HL-60 (cell line): ENCODE measurements at places on chromosomes 4 and X.

GRCh38 chrX:69024161-69024736 is 141.0 kb downstream of the PJA1 start:
- no peak for DNase-seq

DNA sequence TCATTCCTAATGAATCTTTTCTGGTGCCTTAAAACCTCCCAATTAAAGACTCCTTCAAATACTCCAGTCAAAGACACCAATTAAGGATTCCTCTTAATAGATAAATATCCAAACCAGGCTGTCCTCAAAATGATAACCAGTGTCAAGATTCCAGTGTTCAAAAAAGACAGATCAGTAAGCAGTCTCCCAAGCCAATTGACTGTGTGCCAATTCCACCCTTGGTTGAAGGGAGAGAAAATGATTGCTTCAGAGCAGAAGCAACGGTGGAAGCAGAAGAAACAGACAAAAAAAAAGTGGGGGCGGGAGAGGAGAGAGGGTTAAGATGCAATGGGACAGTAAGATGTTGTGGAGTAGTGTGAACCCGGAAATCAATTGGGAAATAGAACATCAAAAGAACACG is 216.0 kb upstream of the FTHL17 start:
- DNase-seq: no peak

DNA sequence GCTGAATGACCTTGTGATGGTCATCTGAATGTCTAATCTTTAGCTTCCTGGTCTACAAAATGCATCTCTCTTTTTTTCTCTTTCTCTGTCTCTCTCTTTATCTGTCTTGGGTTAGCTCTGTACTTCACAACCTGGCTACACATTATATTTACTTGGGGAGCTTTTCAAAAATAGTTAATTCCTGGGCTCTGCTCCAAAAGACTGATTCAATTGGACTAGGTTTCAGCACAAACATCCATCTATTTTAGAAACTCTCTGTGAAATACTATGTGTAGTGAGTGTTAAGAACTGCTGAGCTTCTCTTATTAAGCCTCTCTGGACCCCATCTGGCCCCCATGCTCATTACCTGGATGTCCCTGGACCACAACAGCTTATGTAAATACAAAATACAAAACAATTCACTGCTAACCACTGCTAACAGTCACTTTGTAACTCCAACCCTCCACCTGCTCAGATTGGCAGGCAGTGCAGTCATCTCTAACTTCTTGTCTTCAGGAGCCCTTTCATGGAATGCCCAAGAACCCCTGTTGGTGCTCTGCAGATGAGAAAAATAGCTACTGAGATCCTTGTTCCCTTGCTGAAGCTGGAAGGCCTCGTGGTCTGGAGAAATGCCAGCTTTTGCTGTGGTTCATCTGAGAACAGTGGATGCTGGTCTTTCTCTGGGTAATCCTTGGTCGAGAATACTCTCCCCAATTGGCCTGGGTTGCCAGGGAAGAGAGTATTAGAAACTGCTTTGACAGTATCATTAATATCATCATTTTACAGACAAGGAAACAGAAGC is 14.8 kb upstream of the BOD1L1 start:
- no peak for DNase-seq

GRCh38 chrX:79268788-79269187 is 98.3 kb downstream of the ITM2A start:
- no peak for DNase-seq

DNA sequence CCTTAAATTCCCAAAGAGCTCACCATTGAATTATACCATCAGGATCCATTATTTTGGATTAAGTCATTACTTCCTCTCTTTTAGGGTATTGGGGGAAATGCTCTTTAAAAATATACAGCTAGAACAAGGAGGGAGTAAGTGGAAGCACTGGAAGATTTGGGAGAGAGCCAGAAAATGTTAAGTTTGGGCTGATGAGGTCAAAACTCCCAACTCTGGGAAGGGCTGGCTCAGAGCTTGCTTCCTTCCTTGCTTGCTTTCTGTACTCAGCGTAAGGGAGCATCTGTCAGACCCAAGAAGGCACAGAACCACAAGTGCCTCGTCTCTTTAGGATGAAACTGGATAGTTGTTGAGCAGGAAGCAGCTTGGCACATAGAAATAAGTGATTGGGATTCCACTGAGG is 138.2 kb downstream of the GUCY2F start:
- no peak for DNase-seq

DNA sequence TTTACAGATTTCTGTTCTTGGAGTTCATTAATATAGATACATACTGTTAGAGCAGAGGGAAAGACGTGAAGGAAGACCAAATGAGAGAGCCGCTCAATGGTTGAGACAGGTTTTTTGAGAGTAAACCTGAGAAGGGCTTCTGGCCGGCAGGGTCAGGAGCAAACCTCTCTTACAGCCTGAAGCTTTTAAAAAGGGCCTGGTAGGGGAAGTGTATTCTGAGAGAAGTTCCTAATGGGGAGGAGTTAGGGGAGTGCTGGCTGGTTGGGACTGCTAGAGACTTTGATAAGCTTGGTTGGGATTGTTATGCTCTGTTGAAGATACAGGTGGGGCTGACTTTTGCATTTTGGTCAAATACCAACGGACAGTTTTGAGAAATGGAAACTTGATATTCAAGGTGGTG is 186.8 kb upstream of the PABPC4L start:
- no peak for DNase-seq

GRCh38 chr4:113825272-113825671 is 63.7 kb upstream of the CAMK2D start:
- DNase-seq: peak; percentile 5

- DNase-seq: no peak
Measured at GRCh38 chr4:26048378-26048882, 134.4 kb downstream of the SMIM20 start.

- DNase-seq: no peak
Measured at GRCh38 chr4:101774807-101775206, 15.7 kb upstream of the BANK1 start.

- no peak for DNase-seq
Measured at GRCh38 chr4:90030202-90030601, 97.0 kb upstream of the CCSER1 start.

GRCh38 chrX:46929439-46930261 is 17.4 kb downstream of the JADE3 start:
- no peak for DNase-seq

DNA sequence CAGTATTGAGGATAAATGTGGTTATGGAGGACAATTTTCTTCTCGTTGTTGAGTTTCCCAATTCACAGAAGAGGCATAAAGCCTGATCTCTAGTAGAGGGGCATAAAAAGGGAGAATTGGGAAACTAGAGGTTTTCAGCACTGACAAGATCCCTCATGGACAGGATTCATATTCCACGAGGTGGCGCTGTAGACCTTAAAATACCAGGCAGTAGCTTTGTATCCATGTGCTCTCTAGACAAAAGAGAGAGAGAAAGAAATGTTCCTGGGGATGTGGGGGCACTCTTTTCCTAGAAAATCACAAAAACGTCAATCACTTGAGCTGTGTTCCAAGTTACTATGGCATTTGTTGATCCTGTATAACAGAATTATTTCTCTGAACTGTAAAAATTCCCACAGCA is 128.3 kb downstream of the MAGEE1 start:
- peak; percentile 5 for DNase-seq

DNA sequence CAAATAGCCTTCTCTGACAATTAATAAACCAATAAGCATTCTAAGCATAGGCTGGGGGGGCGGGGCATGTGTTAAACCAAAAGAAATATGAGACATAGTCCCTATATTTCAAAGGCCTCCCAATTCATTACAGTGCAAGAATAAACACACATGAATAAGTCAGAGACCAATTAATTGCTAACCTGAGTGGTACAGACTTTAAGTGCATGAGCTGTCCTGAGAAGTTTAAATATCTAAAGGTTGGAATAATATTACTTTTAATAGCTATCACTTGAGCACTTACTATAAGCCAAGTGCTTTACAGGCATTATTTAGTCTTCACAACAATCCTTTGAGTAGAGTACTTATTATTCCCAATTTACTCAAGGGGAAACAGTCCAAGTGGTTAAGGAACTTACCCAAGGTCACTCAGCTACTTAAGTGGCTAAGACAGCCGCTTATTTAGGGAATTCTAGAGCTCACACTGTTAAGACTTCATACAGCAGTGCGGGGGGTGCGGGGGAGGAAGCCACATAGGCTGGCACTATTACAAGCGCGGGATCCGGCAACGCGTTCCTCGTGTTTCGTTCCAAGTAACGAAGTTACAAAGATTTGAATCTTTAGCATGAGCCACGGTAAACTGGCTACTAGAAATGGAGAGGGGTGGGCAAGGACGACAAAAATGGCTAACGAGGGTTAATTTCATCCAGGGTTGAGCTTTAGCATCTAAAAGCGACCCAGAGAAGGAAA is 1.4 kb downstream of the THOC2 start:
- DNase-seq: no peak

GRCh38 chrX:71111141-71111843 is at the start of gene IL2RG:
IL2RG (minus strand) TSS chrX:71111577; CDS start chrX:71111539, 38 bp downstream.
- DNase-seq: no peak

DNA sequence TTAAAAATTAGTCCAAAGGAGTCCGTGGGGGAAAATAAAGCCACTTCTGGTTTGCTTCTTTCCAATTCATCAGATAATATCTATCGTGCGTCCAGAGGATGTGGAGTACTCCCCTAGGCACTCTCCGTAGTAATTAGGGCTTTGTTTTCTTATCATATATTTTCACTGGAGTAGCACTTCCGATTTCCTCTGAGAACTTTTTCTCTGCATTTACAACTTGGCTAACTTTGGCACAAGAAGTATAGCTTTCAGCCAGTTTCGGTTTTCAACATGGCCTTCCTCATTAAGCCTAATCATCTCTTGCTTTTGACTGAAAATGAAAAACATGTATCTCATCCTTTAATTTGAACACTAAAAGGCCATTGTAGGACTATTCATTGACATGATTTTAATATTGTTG is 80.5 kb downstream of the CASP3 start:
- no peak for DNase-seq

DNA sequence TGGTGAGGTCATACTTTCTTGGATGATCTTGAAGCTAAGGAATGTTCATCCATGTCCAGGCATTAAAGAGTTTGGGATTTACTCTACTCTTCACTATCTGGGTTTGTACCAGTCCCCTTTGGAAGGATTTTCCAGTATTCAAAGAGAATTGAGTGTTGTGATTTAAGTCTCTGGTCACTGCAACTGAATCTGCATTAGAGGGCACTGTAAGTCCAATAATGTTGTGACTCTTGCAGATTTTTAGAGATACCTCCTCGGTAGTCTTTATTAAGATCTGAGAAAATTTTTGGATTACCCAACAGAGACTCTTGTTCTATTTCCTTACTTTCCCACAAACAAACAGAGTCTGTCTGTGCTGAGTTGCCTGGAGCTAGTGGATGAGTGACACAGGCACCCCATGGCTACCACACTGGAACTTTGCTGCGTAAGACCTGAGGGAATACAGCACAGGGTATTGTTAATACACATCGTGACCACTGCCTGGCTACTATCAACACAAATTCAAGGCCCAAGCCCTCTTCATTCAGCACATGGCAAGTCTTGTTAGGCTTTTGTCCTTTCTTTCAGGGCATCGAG is 357.1 kb upstream of the KLHL4 start:
- no peak for DNase-seq

- DNase-seq: no peak
Measured at GRCh38 chr4:78369679-78370078, 181.9 kb upstream of the ANXA3 start.

DNA sequence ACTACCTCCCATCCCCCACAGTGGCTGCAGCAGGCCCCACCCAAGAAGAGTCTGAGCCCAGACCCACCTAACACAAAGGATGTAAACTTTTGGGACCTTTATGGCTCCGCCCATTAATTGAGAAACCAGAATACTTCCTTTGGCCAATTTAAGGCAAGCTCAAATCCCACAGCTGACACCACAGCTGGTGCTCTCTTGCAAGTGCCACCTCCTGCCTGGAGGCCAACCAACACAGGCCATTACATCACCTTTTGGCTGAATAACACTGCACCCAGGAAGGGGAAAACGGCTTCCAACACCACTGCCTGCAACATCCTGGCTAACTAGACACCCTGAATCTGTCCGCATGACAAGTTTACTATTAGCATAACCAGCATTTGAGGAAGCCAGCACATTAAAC is 248.8 kb downstream of the PRDM5 start:
- no peak for DNase-seq

DNA sequence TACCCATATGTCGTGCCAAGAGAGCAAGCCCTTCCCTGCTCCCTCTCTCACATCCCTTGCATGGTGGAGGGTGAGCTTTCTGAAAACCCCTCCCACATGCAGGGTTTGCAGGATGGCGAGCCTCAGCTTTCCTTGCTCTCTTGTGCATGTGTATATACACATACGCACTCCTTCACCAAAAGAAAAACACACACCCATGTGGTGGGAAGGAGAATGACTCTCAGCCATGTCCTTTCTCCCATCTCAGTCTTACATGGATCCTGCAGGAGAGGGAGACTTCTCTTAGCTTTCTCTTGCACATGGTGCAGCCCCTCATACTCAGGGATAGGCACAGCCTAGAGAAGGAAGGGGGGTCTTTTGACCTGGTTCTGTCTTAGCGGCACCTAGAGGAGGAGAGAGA is 81.1 kb downstream of the CLCN5 start:
- DNase-seq: no peak

DNA sequence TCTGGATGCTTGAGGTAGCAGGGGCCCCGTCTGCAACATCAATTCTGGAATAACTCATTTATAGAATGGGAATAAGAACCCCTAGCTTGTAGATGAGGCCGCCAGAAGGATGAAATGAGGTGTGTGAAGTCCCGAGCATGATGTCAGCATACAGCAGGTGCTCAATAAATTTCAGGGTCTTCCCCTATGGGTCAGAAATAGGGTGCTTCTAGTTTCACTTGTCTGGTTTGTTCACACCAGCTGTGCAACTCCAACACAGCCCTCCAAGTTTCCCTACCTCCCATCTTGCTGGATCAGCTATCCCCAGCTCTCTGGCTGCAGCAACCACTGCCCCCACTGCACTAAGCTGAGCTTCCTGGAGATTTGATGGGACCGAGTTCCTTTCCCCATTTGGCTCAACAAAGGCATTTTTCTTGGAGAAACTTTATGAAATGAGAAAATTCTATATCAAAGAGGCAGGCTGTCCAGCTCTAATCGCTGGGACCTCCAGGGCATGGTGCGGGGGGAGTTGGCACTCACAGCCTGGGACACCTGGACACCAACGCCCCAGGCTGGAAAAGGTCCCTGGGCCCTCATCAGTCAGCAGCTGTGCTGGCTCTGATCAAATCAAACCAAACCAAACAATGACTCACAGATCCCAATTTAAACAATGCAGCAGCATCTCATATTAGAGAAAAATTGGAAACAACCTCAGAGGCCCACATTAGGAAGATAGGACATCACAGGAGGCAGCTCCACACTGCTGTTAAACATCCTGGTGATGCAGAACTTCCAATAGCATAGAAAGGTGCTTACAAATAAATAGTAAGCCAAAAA is 13.3 kb downstream of the SLC2A9 start:
- no peak for DNase-seq
